Prostate gland (tissue), 2 donors: ENCODE measurements at places on chromosomes 4 and X. TPM values are rescaled to one million over a fixed set of nuclear protein-coding genes. Genes with fewer than 3 reads are reported as not detected.

The CENPVL1 gene
- total RNA-seq: not detected

The BEND2 gene
- total RNA-seq: 3.9 TPM

GRCh38 chr4:655464-656151 is 18.5 kb downstream of the ATP5ME start:
- DNase-seq: no peak

DNA sequence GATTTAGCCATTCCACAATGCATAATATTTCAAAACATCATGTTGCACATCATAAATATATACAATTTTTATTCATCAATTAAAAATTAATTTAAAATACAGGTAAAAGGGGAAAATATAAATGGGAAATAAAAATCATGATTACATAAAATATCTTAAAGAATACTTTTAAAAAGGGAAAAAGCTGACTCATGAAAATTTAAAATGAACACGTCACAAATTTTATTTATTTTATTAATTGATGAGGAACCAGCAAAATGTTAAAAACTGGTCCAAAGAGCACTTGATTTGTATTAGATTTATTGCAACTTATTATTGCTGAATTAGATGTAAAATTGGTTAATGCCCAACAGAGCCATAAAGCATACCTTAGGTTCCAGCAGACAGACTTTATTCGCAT is 78.5 kb upstream of the ANK2 start:
- DNase-seq: no peak

GRCh38 chr4:1998296-1998695 is 10.5 kb downstream of the NELFA start:
- no peak for DNase-seq

- no peak for DNase-seq
These were observed 38.3 kb downstream of the SEC24D start for GRCh38 chr4:118797558-118798142.

- no peak for DNase-seq
These were observed 593.8 kb upstream of the DIPK2B start for GRCh38 chrX:45794323-45794994.

DNA sequence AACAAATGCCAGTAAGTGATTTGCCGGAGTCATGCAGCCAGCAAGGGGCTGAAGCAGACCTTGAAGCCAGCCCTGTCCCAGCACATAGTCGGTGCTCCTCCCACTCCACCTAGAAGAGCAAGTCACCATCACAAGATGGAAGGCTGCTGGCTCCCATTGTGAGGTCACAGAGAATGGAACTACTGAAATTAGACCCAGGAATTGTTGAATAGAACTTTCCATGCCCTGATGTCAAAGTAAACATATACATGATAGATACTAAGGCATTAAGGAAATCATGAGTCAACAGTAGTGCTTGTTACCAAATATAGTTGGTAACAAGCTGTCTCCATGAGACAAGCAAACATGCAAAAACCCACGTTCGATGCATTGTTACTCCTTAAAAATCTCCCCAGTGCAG is 177.1 kb upstream of the MID1 start:
- no peak for DNase-seq

DNA sequence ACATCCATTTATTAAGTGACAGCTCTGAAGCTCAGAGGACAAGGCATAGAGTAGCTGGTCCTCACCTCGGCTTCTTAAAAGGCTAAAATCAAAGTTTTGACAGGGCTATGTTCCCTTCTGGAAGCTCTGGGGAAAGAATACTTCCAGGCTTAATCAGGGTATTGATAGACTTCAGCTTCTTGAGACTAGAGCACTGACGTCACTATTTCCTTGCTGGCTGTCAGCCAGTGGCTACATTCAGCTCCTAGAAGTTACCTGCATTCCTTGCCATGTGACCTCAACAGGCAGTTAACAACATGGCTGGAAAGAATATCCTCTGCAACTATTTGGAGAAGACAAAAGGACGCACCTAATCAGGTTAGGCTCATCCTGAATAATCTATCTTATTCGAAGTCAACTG is 1144.8 kb downstream of the ADGRL3 start:
- no peak for DNase-seq

- DNase-seq: no peak
These were observed 54.7 kb upstream of the FAM9C start for GRCh38 chrX:13099121-13099520.

The RRH gene
- 0.27 TPM for total RNA-seq

GRCh38 chrX:133346026-133346425 is 69.3 kb downstream of the GPC4 start:
- DNase-seq: no peak

GRCh38 chr4:3255611-3256186 is 6.7 kb downstream of the MSANTD1 start:
- no peak for DNase-seq

GRCh38 chr4:80409809-80410208 is 74.3 kb downstream of the CFAP299 start:
- no peak for DNase-seq

DNA sequence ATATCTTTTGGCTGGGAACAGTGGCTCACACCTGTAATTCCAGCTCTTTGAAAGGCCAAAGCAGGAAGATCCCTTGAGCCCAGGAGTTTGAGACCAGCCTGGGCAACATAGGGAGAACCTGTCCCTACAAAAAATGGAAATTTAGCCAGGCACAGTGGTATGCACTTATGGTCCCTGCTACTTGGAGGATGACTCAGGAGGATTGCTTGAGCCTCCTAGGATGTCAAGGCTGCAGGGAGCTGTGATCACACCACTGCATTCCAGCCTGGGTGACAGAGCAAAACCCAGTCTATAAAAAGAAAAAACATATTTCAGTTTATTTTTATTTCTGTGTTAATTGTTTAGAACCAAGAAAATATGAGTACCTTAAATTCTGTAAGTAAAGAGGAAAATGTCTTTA is 123.7 kb downstream of the CBR4 start:
- DNase-seq: no peak

DNA sequence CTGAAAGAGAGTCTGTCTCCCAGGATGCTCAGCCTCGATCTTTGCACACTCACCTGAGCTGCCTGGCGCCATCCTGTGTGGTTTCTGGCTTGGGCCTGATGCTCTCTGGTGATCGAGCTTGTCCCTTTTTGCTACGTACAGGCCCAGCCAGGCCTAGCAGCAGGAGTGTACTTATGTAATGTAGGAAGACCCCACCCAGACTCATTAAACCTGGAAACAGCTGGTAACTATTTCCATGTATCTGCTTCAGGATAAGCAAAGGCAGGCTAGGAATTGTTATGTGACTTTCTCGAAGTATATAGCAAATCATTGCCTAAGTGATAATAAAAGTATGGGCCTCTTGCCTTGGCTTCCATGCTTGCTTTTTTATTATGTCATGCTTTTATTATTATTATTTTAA is 18.6 kb upstream of the ARSJ start:
- DNase-seq: no peak

DNA sequence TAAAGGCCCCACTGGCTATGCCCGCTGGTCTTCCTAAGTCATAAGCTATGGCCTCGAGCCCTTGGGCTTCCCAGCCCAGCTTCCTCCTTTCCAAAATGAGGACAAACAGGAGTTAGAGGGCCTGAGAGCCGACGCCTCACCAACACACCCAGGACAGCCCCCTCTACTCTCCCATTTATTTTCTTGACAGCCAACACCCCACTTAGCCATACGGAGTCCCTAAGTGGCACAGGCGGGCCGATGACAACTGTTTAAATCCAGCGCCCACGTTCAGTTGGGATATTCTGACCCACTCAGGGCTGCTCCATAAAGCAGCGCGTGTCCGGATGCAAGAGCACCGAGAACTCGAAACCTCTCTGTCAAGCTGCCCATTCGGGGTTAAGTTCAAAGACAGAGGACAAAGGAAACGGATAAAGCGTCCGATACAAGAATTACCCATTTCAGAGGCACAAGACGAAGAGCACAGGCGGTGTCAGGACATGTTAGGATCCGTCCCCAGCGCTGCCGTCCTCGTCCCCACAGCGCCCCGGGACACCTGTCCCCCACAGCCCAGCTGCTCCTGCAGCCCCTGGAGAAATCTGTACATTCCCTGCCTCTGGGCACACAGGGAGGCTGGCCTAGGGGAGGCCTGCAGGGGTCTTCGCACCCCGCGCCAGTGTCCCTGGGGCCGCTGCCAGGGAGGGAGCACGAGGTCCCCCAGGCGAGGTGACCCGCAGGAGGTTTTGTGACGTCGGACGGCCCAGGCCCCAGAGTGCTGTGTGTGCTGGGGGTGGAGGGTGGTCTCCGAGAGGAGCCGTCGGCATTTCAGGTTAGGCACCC is 1.2 kb downstream of the PRKX start:
- DNase-seq: no peak

The DMRTC1B gene
- 2.8 TPM for total RNA-seq

DNA sequence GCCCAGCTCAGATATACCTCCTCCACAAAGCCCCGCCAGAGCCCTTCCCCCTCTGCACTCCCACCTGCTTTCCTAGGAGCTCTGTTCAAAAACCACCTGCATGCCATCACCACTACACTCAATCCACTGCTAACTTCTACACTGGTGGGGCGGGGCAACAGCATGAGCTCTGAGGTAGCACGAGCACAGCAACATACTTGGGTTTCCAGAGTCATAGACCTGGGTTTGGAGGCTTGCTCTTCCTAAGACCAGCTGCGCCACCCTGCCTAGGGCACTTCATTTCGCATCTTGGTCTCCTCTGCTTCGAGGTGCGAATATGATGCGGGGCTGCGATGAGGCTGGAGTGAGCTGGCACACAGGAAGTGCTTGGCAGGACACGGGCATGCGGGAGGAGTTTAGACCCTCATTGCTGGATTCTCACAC is 3.6 kb downstream of the SASH3 start:
- DNase-seq: no peak

The PNMA5 gene
- not detected for total RNA-seq

The SHISA3 gene
- 0.36 TPM for total RNA-seq

- no peak for DNase-seq
These were observed 11.8 kb upstream of the PGK1 start for GRCh38 chrX:78092296-78092695.

DNA sequence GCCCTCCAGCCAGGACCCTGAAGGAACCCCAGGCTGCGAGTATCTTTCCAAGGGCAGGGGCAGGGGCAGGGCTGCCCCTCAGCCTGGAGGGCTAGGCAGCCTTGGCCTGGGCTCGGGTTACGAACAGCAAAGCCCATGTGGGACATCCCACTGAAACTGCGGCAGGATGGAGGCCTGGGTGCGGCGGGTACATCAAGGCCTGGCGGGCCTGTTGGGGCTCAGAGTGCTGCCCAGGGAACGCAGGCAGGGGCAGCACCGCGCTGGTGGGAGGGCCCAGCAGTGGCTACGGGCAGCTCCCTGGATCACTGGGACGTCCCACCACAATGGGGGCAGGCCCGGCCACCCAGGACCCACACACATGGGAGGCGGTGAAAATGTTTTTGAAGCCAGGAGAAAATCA is 10.9 kb downstream of the NAT8L start:
- DNase-seq: no peak

GRCh38 chr4:6909970-6910339 is 329 bp downstream of the TBC1D14 start:
- no peak for DNase-seq

The EFHC2 gene
- total RNA-seq: 3.0 TPM
